ENCODE measurements at places on chromosomes 13 and 19. TPM values are rescaled to one million over a fixed set of nuclear protein-coding genes. Genes with fewer than 3 reads are reported as not detected.

Gene CBY2
- not detected for total RNA-seq

Gene SIGLEC12
- total RNA-seq: not detected

Gene RAB11B
- total RNA-seq: 24.6 TPM

Gene FLT1
- total RNA-seq: 268 TPM

Gene PLIN5
- 0.14 TPM for total RNA-seq

Gene SRRM5
- total RNA-seq: 0.27 TPM

Gene UQCRFS1
- total RNA-seq: 45.7 TPM

Measured in thoracic aorta endothelial cell (primary cell).